ENCODE measurements at places on chromosomes 16 and 17.

DNA sequence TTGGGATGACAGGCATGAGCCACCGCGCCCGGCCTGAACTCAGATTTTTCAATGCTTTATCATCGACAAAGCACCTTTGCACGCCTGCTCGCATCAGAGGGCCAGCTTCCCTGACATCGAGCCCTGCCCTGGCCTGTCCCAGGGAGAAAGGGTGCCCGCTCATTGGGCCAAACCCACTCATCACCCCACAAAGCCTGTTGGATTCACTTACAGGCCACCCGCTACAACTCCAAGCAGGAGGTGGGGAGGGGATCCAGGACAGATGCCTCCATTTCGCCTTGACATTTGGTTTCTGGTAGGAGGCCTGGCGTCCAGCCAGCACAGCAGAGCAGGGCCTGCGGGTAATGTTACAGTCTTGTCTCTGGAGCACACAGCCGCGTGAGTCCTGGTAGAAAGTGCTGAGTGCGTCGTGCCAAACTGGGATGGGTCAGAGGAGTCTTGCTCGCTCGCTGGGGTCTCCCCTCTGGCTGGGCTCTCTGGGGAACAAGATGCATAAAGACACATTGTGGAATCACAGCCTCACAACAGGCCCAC is 19.8 kb downstream of the SMTNL2 start:
- DNase-seq, result peak; percentile 91

- no peak for DNase-seq
These were observed 284 bp upstream of the COPZ2 start for GRCh38 chr17:48037838-48038323.

DNA sequence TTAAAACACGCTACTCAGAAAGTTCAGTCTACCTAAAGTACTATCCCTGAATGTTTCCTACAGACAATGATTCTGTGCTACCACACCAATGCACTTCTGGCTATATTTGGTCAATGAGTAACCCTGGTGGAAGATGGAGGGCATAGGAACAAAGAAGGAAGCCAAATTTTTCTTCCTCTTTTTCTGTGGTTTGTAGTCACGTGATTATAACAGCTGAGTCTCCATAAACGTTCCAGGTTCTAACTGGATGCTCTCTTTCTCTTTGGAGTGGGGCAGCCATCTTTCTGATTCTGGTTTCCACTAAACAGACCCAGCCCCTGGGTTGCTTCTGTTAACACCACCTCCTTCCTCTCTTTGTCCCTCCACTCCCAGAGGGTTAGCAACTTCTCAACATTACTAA is 274.9 kb downstream of the CDH11 start:
- no peak for DNase-seq

DNA sequence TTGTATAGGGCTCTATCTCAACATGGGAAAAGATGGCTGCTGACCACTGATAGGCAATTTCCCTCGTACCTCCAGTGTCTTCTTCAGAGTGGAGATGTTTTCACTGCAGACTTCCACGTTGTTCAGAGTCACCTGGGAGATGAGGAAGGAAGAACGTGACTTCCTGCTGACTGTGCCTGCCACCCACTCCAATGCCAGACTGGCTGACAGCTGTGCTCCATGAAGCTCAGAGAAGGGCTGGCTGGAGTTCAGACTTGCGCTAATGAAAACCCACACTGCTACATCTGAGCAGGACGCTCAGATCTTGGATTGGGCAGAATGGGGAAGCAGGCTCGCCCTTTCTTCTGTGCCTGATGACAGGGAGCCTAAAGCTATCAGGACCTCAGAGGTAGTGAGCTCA is 33.1 kb downstream of the COG4 start:
- DNase-seq, result peak; percentile 36

- peak; percentile 5 for DNase-seq
These were observed 2.9 kb upstream of the CACNG3 start for GRCh38 chr16:24253192-24253591.

DNA sequence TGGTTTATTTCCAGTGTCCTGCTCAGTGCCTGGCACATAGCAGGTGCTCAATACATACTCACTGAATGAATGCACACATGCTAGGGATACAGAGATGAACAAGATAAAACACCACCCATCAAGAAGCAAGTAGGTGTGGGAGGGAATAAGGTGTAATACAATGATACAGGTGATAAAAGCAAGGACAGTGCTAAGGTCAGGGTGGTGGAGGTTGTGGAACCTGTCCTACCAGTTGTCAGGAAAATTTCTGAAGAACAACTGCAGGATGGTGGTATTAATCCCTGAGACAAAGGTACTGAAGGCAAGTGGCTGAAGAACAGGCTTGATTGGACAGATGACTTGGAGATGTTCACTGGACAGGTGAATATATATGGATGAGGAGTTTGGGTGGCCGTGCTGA is 1.8 kb downstream of the KNOP1 start:
- DNase-seq, result no peak

GRCh38 chr17:57631871-57632270 is 113.2 kb downstream of the CCDC182 start:
- no peak for DNase-seq

- DNase-seq, result peak; percentile 1
These were observed 26.3 kb downstream of the CEP112 start for GRCh38 chr17:66165537-66166123.

DNA sequence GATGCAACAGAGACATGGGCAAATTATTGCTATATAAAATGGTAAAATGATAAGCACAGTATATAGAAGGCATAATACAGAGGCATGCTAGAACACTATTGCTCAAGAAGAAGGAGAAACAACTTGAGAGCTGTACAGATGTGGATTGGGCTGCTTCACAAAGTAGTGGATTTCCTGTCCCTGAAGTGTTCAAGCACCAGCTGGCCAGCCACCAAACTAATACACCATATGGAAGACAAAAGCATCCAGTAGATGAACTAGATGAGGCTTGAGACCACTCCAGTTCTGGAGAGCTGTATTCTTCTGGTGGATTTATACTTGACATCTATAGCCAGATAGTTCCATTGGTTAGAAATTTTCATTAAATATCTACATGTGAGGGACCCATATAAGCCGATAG is 134.1 kb upstream of the GNAO1 start:
- no peak for DNase-seq

Data from NCI-H446 treated with DMSO at 0.1 percent for 48 hours (cell line).